ENCODE measurements at places on chromosomes 5 and 9.

DNA sequence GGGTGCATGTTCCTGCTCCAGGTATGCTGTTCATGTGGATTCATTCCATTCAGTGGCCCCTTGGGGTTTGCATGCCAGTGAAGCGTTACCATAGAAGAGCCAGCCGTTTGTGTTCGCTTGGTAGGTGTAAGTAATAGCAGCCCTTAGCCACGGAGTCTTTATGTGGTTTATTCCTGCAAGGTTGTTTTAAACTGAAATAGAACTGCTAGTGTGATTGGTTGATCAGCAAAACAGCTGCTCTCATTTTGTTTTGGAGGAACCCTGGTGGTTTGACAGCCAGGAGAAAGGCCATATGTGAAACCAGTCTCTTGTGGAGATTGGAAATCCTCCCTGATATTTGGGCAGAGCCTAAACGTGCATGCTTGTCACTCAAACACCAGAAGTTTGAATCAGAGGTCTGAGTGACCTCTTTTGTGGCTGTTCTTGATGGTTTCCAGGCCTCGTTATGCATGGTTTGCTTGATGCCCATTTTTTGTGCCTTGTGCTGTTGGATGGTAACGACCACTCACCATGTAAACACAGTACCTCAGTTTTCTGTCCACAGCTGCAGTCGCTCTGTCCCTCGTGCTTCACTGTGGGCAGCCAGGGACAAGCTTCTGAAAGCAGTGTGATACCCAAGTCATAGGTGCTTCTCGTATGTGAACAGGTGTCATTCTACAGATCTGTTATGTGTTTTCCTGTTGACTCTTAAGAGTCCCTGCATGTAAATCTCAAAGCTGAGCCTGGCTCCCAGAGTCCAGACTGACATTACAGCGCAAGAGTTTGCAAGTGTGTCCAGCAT, 58.3 kb upstream of the NXNL2 start:
- DNase-seq = no peak

GRCh38 chr5:99019812-99020697, 91.2 kb upstream of the CHD1 start:
- DNase-seq = no peak

- DNase-seq = no peak
These were observed 67.6 kb downstream of the GHR start for GRCh38 chr5:42490831-42491230.

- peak; percentile 46 for DNase-seq
These were observed 64.8 kb upstream of the ZNF462 start for GRCh38 chr9:106798016-106798799.

GRCh38 chr5:122500245-122501088, 188.4 kb downstream of the SNCAIP start:
- DNase-seq = peak; percentile 61

DNA sequence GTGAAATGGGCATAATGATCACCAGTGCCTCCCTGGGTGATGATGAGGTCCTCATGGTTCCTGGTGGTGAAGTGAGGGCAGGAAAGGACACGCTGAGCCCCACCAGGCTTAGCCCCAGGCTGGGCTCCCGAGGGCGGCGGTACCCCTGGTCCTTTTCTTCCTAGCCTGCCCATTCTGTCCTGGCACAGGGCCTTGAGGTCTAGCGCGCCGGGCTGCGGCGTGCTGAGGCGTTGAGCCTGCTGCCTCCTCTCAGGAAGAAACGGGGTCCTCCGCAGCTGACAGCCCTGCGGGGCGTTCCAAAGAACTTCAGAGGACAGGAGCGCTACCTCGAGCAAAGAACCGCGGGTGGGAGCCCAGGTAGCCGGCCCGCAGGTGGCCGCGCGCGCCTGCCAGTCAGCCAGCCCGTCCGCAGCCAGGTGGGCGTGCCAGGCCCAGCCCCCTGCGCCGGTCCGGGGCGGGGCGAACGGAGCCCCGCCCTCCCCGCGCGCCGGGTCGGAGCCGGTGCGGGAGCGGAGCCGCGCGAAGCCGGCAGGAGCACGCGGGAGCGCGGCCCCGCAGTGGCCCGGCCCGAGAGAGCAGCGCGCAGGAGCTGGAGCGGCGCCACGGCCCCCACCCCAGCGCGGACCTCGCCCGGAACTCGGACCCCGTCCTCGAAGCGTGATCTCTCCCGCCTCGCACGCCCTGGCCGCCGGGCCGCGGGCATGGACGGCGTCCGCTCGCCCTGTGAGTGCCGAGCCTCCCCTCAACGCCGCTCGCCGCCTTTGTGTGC, at the start of gene WNK2:
TSS of gene WNK2 (plus strand) at position 477 of the 769 bp plus-strand sequence. CDS start 791 bp downstream, outside the sequence.
- DNase-seq = peak; percentile 75

- no peak for DNase-seq
These were observed 757 bp downstream of the FXN start for GRCh38 chr9:69036309-69036708.

Data from ecto neural progenitor cell (in vitro differentiated cells).